GM19239 (cell line): ENCODE measurements at places on chromosomes 11 and 22.

DNA sequence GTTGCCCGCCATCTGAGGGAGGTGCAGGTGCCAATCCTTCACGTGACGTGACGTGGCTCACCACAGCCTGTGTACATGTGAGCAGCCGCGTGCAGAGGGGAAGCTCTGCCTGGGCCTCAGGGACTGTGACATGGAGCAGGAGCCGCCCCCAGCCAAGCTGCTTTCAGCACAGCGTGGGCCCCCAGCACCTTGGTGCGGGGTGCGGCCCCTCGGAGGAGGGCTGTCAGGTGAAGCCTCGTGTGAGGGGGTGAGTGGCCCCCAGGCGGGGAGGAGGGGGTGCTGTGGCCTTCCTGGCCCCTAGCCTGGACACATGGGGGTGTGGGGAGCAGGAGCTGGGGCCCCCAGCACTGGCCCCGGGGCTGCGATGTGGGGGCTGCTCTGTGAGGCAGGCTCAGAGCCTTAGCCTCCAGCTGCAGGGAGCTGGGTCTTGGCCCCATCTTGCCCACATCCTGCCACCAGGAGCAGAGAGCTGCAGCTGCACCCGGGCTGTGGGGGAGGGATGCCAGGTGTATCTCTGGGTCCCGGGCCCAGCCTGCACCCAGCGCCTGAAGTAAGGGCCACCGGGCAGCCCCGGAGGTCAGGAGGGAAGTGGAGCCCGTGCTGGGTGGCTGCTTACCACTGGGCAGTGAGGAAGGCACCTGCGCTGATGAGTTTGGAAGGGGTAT, at the start of gene ADORA2A:
TSS of gene ADORA2A (plus strand) at position 100 of the 665 bp plus-strand sequence. CDS start 5,806 bp downstream, outside the sequence.
- DNase-seq = peak; percentile 85

DNA sequence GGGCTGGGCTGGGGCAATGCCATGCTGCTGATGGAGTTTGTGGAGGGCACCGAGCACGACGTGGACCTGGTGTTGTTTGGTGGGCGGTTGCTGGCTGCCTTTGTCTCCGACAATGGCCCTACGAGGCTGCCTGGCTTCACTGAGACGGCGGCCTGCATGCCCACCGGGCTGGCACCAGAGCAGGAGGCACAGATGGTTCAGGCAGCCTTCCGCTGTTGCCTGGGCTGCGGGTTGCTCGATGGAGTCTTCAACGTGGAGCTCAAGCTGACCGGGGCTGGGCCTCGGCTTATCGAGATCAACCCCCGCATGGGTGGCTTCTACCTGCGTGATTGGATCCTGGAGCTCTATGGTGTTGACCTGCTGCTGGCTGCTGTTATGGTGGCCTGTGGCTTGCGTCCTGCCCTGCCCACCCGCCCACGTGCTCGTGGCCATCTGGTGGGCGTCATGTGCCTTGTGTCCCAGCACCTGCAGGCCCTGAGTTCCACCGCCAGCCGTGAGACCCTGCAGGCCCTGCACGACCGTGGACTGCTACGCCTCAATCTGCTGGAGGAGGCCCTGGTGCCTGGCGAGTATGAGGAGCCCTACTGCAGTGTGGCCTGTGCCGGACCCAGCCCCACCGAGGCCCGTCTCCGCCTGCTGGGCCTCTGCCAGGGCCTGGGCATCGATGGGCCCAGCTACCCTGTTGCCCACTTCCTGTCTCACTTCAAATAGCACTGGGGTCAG, 4.2 kb upstream of the RPS6KB2 start:
- no peak for DNase-seq

DNA sequence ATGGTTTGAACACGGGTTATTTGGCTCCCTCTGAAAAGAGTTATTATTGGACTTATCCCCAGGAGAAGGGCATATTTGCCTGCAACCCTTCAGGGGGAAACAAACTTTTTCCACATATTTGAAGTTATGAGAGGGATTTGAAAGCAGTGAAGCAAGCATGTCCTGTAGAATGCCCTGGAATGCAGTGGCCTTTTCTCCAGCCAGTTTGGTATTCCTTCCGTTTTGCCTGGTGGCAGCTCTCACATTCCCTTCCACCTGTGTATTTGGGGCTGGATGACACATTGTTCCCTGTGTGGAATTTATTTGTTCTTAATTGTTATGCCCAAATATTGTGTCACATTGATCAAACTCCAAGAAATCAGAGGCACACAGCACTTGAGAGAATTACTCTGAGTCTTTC, 59.0 kb downstream of the OSBP2 start:
- no peak for DNase-seq

DNA sequence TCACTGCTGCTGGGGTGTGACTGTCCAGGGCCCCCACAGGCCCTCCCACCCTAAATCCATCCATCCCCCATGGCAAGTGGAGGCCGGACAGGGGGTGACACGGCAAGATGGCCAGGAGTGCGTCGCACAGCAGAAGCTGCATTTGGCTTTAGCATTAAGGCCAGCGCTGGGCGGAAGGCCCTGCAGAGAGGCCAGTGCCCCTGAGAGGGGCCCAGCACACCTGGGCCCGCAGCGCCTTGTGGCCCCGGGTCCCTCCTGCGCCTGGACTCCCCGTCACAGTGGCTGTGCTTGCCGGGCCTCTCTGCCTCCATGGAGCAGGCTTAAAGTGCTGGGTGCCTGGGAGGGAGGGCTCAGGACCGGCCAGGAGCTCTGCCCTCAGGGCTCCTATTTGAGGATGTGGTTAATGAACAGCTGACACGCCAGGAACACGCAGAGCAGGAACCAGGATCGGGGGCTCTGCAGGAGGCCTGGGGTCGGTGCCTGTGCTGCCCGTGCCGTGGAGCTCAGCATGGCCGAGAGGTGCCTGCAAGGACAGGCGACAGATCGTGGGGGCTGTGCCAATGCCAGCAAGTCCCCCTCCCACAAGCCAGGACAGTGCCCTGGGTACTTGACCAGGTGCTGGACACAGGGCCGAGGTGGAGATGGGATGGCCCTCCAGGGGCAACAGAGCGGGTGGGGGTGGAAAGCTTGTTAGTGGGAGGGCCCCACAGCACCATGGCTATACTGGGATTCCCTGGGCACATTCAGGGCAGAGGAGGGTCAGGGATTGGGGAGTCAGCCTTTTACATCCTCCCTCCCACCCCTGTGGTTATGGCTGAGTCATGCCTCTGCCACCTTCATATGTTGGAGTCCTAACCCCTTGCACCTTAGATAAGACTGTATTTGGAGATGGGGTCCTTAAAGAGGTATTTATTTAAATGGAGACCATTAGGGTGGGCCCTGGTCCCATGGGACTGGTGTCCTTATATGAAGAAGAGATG, 30.9 kb upstream of the CARS1 start:
- no peak for DNase-seq

- no peak for DNase-seq
Measured at GRCh38 chr22:46007003-46007847, 30.3 kb upstream of the WNT7B start.
